Thymus (tissue), 14 donors: ENCODE measurements at places on chromosomes 13 and 19.

GRCh38 chr19:52296773-52297600, at the start of gene ZNF480:
TSS of gene ZNF480 (plus strand) at chr19:52297169. CDS start at chr19:52300413, 3,244 bp downstream.
- peak; percentile 59 for DNase-seq

DNA sequence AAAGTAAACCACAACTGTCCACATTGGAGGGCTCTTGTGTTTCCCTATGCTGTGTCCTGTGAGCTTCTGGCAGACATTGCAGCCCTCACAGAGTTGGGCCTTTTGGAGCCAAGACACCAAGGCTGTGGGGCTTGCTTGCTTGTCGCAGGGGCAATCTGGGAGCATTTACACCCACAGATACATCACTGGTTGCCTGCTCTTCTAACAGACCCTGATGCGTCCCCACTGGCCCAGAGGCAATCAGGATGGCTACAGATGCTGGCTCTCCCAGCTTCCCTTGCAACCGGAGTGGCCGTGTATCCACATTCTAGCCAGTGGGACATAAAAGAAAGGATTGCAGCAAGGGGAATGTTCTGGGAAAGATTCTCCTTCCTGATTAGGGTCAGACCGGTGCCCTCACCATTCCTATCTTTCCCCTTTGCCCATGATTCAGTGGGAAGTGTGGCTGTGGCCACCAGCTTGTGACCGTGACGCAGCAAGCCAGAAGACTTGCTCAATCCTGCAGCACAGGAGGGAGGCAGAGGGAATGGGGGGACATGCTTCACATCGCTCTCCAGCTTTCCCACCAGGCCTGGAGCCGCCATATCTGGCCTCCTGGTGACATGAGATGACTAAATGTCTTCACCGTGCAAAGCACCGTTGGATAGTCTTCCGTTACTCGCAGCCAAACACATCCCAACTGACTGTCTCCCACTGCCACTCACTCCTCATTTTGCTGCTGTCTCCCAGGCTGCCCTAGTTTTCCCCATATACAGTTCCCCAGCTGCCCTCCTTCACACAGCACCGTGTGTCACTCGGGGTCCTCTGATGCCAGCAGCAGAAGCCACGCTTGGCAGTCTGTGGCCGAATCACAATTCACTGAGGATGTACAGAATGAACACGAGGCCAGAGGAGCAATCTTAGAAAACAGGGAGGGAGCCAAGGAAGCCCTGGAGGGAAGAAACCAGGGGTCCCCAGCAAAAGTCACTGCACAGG, 151.0 kb downstream of the DPF1 start:
- no peak for DNase-seq

GRCh38 chr19:2051773-2052704, 995 bp upstream of the MKNK2 start:
- no peak for DNase-seq

- DNase-seq = no peak
Measured at GRCh38 chr19:4362101-4362828, 18.9 kb downstream of the MPND start.

GRCh38 chr13:41284512-41285288, 21.3 kb upstream of the MTRF1 start:
- DNase-seq = no peak

DNA sequence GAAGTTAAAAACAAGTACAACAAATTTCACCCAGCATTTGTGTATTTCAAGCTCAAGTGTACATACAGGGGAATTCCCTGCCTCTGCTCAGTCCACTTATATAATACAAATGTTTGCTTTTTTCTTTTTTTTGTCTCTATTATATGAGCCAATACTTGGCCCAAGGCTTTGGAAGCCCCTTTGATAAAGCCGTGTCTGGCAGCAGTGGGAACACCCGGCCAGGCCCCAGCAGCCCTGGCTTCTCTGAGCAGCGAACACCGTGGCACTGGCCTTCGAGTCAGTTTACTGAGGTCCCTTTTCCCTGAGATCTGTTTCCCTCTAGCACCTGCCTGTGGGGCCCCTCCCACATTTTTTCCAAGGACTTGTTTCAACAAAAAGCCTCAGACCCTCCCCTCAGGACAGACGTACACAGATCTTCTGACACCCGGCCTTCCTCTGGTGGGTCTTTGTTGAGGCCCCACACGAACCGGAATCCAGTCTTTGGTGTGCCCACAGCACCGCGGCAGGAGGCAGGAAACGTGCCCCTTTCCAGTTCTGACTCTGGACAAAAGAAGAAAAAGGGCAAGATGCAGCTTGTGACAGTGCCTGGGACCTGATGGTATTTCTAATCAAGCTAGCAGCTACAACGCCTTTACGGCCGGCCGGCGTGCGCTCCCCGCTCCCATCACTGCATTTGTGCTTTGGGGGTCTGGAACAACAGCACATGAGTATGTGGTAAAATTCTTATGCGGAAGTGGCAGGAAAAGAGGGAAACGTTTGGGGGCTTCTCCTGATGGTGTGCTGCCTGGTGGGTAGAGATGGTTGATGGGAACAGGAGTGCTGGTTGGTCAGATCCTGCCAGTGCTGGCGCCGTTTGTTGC, 13.8 kb downstream of the SIPA1L3 start:
- DNase-seq = no peak
